Naive thymus-derived CD4-positive, alpha-beta T cell (primary cell): ENCODE measurements at places on chromosomes 2 and 18. TPM values are rescaled to one million over a fixed set of nuclear protein-coding genes. Genes with fewer than 3 reads are reported as not detected.

The PAIP2B gene
- polyA plus RNA-seq = 2.0 TPM

The IL1RL2 gene
- polyA plus RNA-seq = not detected

The SKOR2 gene
- not detected for polyA plus RNA-seq

The MAPK4 gene
- polyA plus RNA-seq = not detected

The TUBA4A gene
- polyA plus RNA-seq = 336 TPM

The EN1 gene
- polyA plus RNA-seq = not detected

The REG3G gene
- not detected for polyA plus RNA-seq

The DNAJC5G gene
- not detected for polyA plus RNA-seq

The ZNF396 gene
- polyA plus RNA-seq = 1.0 TPM

The LHCGR gene
- not detected for polyA plus RNA-seq

The TTC21B gene
- polyA plus RNA-seq = 9.2 TPM

The PRKAG3 gene
- not detected for polyA plus RNA-seq

The GCG gene
- polyA plus RNA-seq = not detected

The SERPINB8 gene
- polyA plus RNA-seq = 9.6 TPM

The NCKAP1 gene
- polyA plus RNA-seq = 0.31 TPM

The C2orf80 gene
- not detected for polyA plus RNA-seq

The GTF2A1L gene
- polyA plus RNA-seq = not detected

The EGR4 gene
- polyA plus RNA-seq = not detected

The LOXL3 gene
- polyA plus RNA-seq = 0.17 TPM

The CXCR4 gene
- polyA plus RNA-seq = 368 TPM

The M1AP gene
- not detected for polyA plus RNA-seq

The LCT gene
- polyA plus RNA-seq = not detected

The FSIP2 gene
- not detected for polyA plus RNA-seq

The SERPINB12 gene
- polyA plus RNA-seq = not detected

The RNU2-63P gene
- not detected for polyA plus RNA-seq

The GPR45 gene
- not detected for polyA plus RNA-seq

The LYPD6B gene
- not detected for polyA plus RNA-seq

The AQP12A gene
- polyA plus RNA-seq = not detected

The ASXL3 gene
- not detected for polyA plus RNA-seq

The SERPINB10 gene
- polyA plus RNA-seq = not detected

The SP5 gene
- polyA plus RNA-seq = not detected
